ENCODE measurements at places on chromosomes 1 and 21.

- DNase-seq = no peak
Observed at GRCh38 chr1:191368891-191369654, 789.2 kb upstream of the RGS18 start.

DNA sequence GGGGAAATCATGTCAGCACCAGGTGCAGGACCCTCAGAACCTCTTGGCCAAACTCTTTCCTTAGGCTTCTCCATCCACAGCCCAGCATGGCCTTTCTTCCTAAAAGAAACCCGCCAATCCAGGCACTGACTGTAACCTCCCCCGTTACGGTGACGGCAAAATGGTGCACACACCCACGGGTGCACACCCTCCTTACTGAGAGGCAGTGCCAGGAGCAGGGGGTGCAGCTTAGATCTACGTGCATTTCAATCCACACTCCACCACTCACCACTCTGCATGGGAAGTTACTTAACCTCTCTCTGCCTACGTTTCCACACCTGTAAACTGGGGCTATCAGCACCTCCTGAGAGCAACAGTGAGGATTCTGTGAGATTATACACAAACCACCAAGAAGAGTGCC, 31.0 kb downstream of the SUSD4 start:
- DNase-seq = no peak

DNA sequence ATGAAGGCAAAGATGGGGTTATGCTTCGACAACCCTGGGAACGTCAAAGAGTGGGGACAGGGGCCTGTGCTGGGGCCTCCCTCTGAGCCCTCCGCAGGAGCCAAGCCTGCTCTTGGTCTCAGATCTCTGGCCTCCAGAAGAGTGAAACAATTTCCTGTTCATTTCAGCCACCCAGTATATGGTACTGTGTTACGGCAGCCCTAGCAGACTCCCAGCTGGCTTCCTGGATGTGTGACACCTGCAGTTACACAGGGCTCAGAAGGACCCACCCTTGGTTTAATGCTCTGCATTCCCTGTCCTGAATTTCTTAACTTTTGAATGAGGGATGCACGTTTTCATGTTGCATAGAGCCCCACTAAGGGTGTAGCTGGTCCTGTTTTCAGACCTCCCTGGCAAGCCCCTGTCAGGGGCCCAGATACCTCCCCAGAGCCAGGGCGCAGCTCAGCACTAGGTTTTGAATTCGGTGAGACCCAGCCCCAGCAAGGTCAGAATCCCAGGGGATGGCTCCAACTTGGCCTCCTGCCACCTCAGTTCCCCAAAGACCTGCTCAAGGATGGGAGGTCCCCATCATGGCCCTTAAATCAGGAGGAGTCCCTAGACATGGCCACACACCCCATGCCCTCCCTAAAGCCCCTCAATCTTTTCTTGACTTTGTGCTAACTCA, 79.0 kb upstream of the IFFO2 start:
- DNase-seq = no peak

GRCh38 chr1:182110635-182111034, 49.1 kb upstream of the ZNF648 start:
- DNase-seq = no peak

GRCh38 chr1:239912471-239912870, 179.2 kb upstream of the FMN2 start:
- DNase-seq = no peak

DNA sequence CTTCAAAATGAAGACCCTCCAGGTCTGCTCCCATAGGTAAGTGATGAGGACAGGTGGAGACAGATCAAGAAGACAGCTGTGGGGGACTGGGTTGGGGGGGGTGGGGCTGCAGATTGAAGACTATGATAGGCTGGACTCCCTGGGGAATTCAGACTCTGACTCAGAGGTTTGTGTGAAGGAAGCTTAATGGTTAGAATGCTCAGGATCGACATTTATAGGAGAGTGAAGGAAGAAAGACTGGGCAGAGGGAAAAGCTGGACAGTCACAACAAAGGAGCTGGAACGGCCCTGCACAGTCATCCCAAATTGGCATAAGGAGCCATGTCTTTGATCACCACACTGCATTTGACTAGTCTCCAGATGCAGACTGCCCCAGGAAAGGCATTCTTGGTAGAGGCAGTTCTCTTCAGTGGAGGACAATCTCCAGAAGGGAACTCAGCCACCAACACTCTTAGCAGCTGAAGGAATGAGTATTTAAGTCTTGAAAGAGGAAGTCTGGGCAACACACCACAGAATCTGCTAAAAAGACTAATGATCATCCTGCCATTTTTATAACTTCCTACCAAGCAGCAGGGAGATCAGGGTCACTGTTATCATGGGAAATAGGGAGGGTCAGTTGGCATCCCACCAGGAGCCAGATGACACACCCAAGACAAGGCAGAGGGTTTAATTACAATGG, 120.0 kb upstream of the ZC3H11B start:
- no peak for DNase-seq

GRCh38 chr1:215132156-215132555, 49.6 kb downstream of the KCNK2 start:
- DNase-seq = no peak

DNA sequence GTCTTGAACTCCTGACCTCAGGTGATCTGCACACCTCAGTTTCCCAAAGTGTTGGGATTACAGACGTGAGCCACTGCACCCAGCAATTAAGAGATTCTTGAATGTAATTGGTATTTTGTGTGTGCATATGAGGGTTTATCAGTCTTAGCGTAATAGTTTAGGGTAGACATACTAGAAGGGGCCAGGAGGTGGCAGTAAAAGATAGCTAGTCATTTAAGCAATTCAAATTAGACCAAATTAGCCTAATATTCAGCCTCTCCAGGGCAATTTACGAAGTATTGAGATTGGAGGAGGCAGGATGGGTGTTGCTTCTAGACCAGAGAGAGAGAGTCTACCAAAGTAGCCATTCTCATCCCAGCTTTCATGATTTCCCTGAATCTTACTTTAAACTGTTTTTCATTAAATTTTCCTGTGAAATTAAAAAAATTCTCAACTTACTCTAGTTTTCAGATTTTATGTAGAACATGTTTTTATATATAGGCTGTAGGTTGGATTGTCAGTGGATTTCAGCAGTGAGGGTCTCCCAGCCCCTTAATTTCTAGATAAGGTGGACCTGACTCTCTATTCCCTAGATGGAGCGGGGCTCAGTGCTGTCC, 119.7 kb downstream of the HHAT start:
- DNase-seq = peak; percentile 48

DNA sequence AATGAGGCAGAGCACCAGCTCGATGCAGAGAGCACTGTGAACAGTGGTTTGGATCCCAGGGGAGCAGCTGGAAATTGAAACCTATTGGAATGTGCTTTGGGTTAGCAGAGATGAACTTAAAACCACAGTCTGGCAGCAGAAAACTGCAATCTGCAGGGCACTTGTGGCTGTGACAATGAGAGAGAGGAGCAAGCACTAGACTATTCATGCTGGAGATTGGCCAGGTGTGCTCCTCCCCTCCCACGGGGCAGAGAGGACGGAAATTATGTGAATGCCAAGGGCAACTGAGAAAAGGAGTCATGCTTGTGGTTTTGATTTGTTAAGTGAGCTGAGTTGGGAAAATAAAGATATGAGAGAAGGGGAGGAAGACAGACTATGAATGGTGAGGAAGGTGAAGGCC, 38.1 kb downstream of the HSD3B2 start:
- no peak for DNase-seq

- DNase-seq = no peak
Observed at GRCh38 chr1:161033751-161034150, 5.0 kb downstream of the TSTD1 start.

DNA sequence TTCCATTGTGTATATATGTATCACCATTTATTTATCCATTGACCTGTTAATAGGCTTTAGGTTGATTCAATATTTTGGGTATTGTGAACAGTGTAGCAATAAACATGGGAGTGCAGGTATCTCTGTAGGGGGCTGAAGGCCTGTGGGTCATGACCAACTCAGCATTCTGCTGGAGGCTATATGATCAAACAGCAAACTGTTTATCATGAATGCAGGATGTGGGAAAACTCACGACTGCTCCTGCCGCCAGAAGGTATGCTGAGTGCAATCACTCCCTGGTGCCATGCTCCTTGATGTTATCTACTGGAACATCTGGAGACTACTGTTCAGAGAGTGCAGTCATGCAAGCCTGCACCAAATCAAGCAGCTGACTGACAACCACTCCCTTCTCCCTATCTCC, 275.2 kb downstream of the COL11A1 start:
- DNase-seq = no peak

- no peak for DNase-seq
Observed at GRCh38 chr1:4404854-4405590, 249.4 kb upstream of the AJAP1 start.

- DNase-seq = no peak
Observed at GRCh38 chr1:184020855-184021254, 16.7 kb downstream of the COLGALT2 start.

GRCh38 chr1:203609979-203610493, 16.6 kb upstream of the ATP2B4 start:
- no peak for DNase-seq

DNA sequence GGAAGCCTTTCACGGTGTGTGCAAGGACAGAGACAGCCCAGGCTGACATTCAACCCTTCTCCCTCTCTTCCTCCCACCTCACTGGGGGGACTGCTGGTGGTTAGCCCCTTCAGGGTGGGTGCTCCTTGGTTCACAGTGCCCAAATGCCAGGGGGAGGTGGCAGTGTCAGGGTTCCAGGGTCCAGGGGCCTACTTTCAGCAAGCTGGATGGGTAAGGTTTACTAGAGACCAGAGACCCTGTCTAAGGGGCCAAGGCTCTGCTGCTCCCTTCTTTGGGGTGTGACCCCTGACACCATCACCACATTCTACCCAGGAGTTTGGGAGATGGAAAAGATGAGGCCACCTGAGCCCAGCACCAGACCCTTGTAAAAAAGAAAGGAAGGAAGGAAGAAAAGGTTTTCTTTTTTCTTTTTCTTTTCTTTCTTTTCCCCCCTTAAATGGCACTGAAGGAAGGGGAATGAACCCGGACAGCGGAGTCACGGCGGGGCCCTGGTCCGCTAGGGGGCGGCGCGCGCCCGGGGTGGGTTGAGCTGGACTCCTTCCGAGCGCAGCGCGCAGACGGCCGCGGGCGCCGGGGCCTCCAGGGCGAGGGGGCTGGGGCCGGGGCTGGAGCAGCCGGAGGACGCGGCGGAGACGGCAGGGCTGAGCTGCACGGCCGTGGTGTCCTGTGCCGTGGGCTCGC, 18.8 kb downstream of the KNCN start:
- peak; percentile 40 for DNase-seq

GRCh38 chr21:14744368-14744767, 198.3 kb upstream of the SAMSN1 start:
- no peak for DNase-seq

GRCh38 chr1:159786465-159786864, 5.7 kb downstream of the DUSP23 start:
- DNase-seq = no peak

GRCh38 chr1:38085666-38086330, 39.2 kb upstream of the POU3F1 start:
- DNase-seq = no peak

- DNase-seq = no peak
Observed at GRCh38 chr21:42746240-42746592, 92.8 kb downstream of the PDE9A start.

GRCh38 chr1:45205910-45206721, at the start of gene ZSWIM5:
Gene ZSWIM5, minus strand, starts transcription at chr1:45206605. Its CDS starts 255 bp downstream, at chr1:45206350.
- DNase-seq = peak; percentile 89

- DNase-seq = no peak
Observed at GRCh38 chr1:106699433-106699832, 357.0 kb upstream of the PRMT6 start.

DNA sequence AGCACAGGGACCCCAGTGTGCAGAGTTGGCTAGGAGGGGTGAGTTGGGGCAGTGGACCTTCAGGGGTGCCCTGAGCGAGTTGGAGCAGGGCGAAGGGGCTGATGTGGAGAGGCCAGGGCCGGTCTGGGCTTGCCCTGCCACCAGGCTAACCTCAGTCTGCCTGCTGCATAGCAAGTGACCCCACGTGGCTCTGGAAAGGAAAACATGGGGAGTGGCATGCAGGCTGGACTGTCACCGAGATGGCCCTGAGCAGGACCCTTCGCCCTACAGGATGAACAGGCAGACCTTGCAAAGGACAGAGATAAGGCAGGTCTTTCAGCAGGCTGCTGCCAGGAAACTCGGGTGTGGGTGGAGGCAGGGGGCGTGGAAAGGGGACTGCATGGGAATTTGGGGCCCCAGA, 51.5 kb downstream of the FOXO6 start:
- DNase-seq = no peak

- no peak for DNase-seq
Observed at GRCh38 chr1:23354245-23354644, 10.2 kb upstream of the HNRNPR start.

GRCh38 chr1:109845658-109846057, 65.0 kb upstream of the CSF1 start:
- DNase-seq = no peak

- no peak for DNase-seq
Observed at GRCh38 chr1:229323201-229323600, 19.6 kb downstream of the CCSAP start.
